GF-D8 (cell line): ENCODE measurements at places on chromosomes 12 and 14.
A peak's percentile ranks its signal among the peaks of the same experiment; 100 is the strongest.

GRCh38 chr12:90261283-90261682 lies 552.6 kb upstream of the ATP2B1 start:
- DNase-seq, result no peak

DNA sequence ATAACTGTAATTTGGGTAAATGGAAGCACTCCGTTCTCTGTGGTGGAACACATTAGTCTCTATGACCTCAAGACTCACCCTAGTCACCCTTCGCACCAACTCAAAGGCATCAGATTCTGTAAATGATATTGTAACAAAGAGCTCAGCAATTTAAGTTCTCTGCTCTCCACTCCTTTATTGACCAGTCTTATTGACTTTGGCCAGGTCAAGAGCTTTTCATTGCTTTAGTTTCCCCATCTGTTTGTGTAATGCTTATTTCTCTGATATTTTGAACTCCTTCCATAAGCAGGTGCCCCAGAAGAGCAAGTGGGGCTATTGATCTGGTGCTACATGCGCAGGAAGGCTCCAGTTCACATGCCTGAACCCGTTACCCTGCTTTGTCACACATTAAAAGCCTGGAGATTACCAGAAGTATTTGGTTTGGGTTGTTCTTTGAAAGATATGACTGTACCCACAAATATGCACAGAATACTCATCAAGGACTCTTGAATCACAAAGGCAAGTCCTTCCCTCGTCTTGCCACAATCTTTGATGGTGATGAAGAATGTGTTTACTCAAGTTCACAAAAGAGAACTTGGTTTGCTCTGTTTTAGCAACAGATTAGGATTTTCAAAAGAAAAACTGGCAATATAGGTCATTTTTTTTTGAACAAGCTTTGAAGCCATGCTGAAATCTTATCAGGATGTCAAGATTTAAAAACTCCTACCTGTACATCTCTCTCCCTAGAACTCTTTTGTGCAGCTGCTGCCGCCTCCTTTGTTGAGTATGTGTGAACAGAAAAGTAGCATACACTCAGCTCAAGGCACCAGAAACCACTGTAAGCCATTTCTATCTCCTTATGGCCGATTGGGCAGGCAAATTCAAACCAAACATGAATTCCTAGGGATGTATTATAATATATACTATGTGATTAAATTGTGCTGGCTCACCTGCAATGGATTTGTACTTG lies 193.9 kb downstream of the BCAT1 start:
- DNase-seq, result no peak

- DNase-seq, result no peak
Observed at GRCh38 chr14:97283005-97283403, 485.8 kb downstream of the VRK1 start.

DNA sequence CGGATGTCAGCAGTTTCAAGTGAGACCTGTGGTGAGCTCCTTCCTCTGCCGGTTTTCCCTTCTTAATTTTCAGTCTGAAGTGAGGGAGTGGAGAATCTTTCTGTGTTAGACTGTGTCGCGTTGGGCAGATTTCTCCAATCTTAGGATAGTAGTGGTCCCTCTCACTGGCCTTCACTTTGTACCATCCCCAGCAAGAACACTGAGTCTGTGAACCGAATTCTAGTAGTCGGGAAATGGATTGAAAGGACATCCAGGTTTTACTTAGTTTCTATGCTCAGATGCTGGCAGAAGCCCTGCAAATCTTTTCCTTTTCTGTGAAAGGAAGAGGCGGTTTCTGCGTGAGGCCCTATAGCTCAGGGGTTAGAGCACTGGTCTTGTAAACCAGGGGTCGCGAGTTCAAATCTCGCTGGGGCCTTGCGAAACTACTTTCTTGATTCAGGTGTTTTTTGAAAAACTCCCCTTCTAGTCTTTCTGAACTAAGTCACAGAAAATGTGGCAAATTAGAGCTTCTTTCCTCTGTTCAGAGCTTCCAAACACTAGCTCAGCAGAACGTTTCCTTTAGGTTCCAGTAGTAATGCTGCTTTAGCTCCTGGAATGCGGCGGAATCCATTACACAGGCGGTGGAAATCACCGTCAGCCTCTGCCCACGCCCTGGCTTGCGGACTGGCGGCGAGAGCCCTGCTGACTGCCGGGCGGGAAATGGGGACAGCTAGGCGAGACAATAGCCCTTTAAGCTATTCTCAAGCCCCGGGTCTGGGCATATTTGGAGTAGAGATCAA lies 2.8 kb upstream of the RNASE4 start:
- DNase-seq, result peak; percentile 43

GRCh38 chr14:89589400-89590118 lies 172.5 kb upstream of the FOXN3 start:
- DNase-seq, result no peak

DNA sequence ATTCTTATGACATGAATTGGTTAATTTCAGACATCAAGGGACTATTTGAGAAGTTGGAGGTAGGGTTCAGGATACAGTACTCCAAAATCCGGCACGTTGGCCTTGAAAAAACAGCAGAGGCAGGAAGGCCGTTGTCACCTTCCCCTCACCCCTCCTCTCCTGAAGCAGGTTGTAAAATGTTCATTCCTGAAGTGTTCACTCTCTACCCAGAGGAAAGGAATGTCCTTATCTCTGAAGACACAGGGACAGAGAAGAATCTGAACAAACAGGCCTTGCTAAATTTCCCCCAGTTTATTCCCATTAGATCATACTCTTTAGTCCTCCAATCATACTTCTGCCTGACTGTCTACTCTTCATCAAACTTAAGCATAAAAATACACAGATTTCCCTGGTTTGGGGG lies 313.6 kb downstream of the ZFP36L1 start:
- DNase-seq, result no peak

DNA sequence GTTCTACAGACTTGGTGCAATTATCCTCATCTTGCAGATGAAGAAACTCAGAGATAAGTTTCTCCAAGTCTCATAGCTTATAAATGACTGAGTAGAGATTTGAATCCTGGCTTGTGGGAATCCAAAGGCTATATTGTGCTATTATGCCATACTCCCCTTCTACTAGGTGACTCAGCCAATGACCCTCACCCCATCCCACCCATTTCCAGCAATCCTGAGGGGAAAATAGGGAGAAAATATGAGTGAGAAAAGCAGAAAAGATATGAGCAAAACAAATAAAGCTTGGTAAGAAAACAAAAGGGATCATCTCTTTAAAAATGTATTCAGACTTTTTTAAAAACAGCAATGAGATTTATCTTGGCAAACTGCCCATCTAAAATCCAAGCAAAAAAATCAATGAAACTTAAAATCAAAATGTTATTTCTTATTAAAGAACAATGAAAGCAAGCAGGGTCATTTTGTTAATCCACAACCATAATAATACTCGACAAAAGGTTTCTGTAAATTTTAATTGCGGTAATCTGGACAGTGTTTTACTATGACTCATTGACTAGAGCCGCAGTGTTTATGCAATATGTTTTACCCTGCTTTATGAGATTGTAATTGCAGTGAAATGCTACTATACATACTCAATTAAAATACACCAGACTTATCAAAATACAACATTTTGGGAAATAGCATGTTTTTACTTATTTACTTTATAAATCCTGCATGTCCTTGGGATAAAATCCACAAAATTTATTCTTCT lies 13.1 kb upstream of the LGR5 start:
- DNase-seq, result no peak

- DNase-seq, result no peak
Observed at GRCh38 chr12:33828326-33828725, 194.0 kb upstream of the ALG10 start.

GRCh38 chr12:41459111-41459905 lies 271.2 kb downstream of the PDZRN4 start:
- no peak for DNase-seq

DNA sequence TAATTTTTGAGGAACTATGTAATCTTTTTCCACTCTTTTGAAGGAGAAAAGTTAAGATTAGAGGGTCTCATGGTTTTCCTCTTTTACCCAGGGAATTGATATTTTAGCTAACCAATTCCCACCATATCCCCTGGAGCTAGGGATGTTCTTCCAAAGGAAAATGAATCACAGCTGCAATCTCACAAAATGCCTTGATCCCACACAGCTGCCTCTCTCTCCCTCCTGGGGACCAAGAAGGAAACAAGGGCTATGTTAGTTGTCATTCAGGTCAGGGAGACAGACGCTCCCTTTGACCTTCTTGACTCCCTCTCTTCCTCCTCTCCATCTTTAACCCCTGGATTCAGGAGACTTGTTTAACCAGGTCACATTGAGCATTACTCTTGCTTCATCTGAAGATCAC lies 9.5 kb downstream of the DCN start:
- no peak for DNase-seq

DNA sequence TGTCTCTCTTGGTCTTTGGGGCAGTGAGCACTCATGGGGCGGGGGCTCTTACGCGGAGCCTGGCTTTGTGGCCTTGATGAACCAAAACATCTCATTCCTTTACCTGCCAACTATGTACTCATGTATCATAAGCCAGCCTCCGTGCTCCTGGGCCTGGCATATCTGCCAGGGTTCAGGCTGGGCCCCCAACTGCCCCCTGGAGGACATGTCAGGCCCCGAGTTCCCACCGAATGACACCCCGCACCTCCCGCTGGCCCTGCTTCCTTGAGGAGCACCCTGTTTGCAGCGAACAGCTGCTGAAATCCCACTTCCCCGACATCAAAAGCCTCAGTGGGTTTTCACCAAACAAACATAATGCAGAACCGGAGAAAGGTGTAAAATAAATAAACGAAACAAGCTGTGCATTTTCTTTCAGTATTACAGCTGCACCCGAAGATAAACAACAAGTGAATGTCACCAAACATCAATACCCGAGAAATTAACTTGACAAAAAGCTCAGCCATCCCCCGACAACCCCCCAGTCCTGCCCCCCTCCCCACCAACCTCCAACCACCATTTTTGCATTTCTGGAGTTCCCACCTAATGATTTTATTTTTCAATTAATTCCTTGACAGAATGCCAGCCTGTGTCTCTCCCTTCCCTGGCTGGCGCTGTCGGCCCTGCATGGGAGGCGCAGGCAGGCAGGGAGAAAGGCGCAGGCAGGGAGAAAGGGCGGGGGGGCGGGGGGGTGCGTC lies 139.2 kb downstream of the RBM19 start:
- DNase-seq, result no peak

DNA sequence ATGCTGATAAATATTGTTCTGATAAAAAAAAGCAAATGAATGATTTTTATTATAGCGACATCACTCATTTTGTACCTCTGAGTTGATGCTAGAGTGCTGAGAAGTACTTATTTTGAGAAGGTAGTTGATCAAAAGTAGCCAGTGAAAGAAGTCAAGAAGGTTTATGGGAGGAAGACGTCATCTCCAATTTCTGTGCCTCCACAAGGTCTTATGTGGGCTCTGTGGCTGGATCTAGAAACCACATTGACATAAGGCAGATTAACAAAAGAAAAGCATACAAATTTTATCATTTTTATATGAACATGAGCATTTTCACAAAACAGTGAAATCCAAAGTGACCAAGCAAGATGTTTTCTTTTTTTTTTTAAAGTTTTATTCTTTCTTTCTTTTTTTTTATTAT lies 289.5 kb upstream of the FAR2 start:
- no peak for DNase-seq

- no peak for DNase-seq
Observed at GRCh38 chr14:91270619-91271018, 26.1 kb upstream of the GPR68 start.

DNA sequence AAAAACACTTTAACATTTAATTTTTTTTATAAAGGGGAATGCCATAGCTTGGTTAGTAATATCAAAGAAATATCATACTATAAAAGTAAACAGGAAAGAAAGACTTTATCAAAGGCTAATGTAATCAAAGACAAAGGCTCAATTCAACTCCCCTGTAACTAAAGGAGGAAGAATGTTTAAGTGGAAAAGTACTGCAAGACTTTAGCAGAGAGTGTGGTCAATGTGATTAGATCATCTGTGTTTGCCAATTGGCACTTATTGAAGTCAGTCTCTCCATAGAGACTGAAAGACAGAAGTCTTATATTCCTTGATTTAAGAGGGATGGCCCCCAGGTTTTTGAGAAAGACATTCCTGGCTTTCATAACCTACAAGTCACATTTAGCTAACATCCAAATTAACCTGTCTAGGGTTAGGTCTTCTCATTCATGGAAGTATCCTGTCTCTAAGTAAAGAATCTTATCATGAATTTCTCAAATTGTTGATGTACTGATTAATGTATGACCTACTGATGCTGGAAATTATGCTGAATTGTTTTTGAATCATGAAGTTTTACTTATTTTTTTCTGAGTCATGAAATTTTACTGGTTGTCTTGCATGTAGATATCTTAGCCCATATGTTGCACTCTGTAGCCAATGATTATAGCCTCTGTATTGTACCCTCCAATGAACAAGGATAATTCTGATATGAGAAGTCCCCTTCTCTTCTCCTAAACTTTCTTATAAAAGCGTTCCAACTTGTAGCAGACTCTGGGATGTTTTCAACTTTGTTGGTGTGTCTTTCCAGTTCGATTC lies 65.4 kb downstream of the ATXN7L3B start:
- DNase-seq, result no peak

GRCh38 chr12:19491863-19492262 lies 52.6 kb downstream of the AEBP2 start:
- DNase-seq, result no peak

GRCh38 chr12:93847517-93848474 lies 170.6 kb downstream of the CRADD start:
- DNase-seq, result no peak

DNA sequence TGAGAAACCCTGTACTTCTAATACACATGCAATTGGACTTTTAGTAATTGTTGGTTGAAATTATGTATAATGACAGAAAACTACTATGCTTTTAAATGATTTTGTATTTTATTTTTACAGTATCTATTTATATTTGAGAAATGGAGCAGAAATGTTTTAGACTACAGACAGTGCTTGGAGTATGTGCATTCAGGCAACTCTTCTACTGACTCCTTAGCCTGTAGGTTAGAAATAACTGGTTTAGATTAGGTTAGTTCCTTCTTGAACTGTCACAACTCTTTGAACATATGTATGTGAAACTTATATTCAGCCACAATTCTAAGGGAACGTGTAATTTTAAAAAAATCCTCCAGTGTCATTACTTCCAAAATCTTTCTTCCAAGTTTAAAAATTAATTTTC lies 1.7 kb downstream of the FGFR1OP2 start:
- DNase-seq, result no peak

- no peak for DNase-seq
Observed at GRCh38 chr12:125284087-125284486, 218.9 kb downstream of the AACS start.

DNA sequence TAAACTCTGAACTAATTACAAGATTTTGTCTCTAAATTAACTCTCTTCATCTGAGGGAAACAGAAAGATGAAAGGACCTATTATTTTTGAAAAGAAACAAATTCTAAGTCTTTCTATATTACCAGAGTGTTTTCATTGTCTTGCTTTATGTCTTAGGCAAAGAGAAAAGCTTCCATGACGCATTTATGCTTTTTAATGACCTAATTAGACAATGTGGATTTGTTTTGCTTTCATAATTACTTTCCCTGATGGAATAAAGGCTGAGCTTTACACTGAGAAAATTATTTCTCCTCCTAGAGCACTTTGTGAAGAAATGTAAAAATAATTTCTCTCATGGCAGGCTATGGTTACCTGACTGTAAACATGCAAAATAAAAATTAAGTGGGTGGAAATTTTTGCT lies 138.0 kb upstream of the SLCO1C1 start:
- DNase-seq, result no peak
